ENCODE measurements at places on chromosomes 12 and 14.

GRCh38 chr12:121334513-121335343 is 17.5 kb downstream of the ANAPC5 start:
- H3K27me3 ChIP-seq = no peaks in the 10 kb centered on the region
- H3K4me3 ChIP-seq = no peak overlapping the region
- H3K36me3 ChIP-seq = no peaks in the 10 kb centered on the region
- peak; percentile 45 for DNase-seq
- H3K4me1 ChIP-seq = no peaks in the 10 kb centered on the region
- H3K27ac ChIP-seq = no peak overlapping the region

GRCh38 chr12:67989184-67989920 is at the start of gene IFNG-AS1:
Gene IFNG-AS1 (plus strand): TSS chr12:67989447.
- H3K27ac ChIP-seq = peak within 1 kb of the TSS; percentile 100
- peak within 1 kb of the TSS; percentile 96 for H3K4me3 ChIP-seq
- H3K27me3 ChIP-seq = no peaks in the 10 kb centered on the region
- DNase-seq = peak; percentile 93

GRCh38 chr12:130952171-130952954 is 1.3 kb upstream of the ADGRD1 start:
- no peaks in the 10 kb centered on the region for H3K4me1 ChIP-seq
- no peak overlapping the region for H3K27ac ChIP-seq
- peaks cover 12% of the 10 kb centered on the region for H3K27me3 ChIP-seq
- DNase-seq = no peak

GRCh38 chr12:25269701-25270100 is 19.0 kb upstream of the KRAS start:
- H3K4me3 ChIP-seq = no peak overlapping the region
- H3K27me3 ChIP-seq = no peaks in the 10 kb centered on the region
- no peak overlapping the region for H3K27ac ChIP-seq
- no peaks in the 10 kb centered on the region for H3K36me3 ChIP-seq
- no peak for DNase-seq
- peaks cover 14% of the 10 kb centered on the region for H3K4me1 ChIP-seq

DNA sequence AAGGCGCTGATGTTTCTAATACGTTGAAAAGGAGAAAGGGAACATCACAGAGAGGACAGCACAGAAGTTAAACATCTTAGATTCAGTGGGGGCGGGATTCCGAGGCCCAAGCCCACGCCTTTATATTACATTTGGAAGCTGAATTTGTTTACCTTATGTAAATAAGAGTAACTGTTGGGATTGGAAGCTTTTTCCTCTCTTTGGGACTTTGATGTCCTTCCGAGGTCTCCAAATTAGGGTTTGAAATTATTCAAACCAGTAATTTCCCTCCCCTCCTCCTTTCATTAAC is 6.4 kb downstream of the FOXA1 start:
- H3K27ac ChIP-seq = no peak overlapping the region
- H3K27me3 ChIP-seq = no peaks in the 10 kb centered on the region
- H3K4me3 ChIP-seq = no peak overlapping the region
- no peak for DNase-seq
- no peaks in the 10 kb centered on the region for H3K36me3 ChIP-seq

DNA sequence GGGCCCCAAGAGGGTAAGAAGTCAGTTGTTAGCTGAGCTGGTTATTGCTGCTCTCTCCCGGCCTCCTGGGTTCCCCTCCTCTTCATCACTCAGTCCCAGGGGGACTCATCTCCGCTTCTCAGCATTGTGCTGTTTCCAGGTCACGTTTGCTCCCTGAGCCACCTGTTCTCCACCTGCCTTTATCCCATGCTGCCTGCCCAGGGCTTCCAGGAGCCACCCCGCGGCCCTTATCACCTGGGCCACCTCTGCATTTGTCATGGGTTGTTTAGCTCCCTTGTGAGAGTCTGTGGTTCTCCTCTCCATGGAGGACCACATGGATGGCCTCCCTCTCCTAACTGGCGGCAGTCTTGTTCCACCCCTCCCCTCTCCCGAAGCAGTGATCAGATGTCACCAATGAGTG is 36.0 kb downstream of the SYNDIG1L start:
- H3K4me1 ChIP-seq = no peaks in the 10 kb centered on the region
- no peak overlapping the region for H3K4me3 ChIP-seq
- no peak overlapping the region for H3K27ac ChIP-seq
- no peaks in the 10 kb centered on the region for H3K36me3 ChIP-seq

GRCh38 chr14:51666070-51666469 is 14.4 kb downstream of the FRMD6 start:
- no peak for DNase-seq
- H3K4me3 ChIP-seq = no peak overlapping the region
- H3K27ac ChIP-seq = no peak overlapping the region
- H3K27me3 ChIP-seq = no peaks in the 10 kb centered on the region

GRCh38 chr14:44405011-44405486 is 102.0 kb downstream of the FSCB start:
- no peaks in the 10 kb centered on the region for H3K4me1 ChIP-seq
- no peaks in the 10 kb centered on the region for H3K27me3 ChIP-seq
- no peaks in the 10 kb centered on the region for H3K36me3 ChIP-seq
- H3K4me3 ChIP-seq = no peak overlapping the region
- no peak for DNase-seq

All from MM.1S (cell line).